ENCODE measurements at places on chromosomes 13 and 19. TPM values are rescaled to one million over a fixed set of nuclear protein-coding genes. Genes with fewer than 3 reads are reported as not detected.

DNA sequence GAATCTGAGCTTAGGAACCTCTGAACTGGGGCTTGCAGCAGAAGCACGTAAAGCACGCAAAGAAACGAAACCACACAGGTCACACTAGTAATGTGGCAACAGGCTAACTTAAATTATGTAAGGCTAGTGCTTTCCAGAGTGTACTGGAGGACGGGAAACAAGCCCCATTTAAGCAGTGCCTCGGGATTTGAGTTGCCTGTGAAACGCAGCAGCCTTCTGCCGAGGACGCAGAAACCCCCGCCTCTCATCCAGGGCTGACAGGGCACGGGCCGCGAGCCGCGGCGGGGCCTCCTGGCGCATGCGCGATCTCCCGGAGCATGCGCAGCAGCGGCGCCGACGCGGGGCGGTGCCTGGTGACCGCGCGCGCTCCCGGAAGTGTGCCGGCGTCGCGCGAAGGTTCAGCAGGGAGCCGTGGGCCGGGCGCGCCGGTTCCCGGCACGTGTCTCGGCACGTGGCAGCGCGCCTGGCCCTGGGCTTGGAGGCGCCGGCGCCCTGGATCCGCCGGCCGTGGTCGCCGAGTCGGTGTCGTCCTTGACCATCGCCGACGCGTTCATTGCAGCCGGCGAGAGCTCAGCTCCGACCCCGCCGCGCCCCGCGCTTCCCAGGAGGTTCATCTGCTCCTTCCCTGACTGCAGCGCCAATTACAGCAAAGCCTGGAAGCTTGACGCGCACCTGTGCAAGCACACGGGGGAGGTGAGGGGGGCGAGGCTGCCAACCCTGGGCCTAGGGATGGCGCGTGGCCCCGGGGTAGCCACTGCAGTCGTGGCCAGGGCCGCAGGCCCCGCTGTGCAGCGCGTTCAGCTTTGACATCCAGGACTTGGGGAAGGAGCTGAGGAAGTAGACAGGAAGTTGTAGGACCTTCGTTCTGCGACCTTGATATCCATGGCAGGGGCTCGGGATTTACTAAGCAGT, at the start of gene GTF3A:
GTF3A (plus strand) TSS at position 374 of the 912 bp plus-strand sequence.
- H3K27me3 ChIP-seq: no peaks in the 10 kb centered on the region
- H3K36me3 ChIP-seq: peaks cover 10% of the 10 kb centered on the region
- peak; percentile 92 for DNase-seq
- peak within 1 kb of the TSS; percentile 81 for H3K27ac ChIP-seq
- peak within 1 kb of the TSS; percentile 67 for H3K4me3 ChIP-seq
- peaks cover 23% of the 10 kb centered on the region for H3K4me1 ChIP-seq

DNA sequence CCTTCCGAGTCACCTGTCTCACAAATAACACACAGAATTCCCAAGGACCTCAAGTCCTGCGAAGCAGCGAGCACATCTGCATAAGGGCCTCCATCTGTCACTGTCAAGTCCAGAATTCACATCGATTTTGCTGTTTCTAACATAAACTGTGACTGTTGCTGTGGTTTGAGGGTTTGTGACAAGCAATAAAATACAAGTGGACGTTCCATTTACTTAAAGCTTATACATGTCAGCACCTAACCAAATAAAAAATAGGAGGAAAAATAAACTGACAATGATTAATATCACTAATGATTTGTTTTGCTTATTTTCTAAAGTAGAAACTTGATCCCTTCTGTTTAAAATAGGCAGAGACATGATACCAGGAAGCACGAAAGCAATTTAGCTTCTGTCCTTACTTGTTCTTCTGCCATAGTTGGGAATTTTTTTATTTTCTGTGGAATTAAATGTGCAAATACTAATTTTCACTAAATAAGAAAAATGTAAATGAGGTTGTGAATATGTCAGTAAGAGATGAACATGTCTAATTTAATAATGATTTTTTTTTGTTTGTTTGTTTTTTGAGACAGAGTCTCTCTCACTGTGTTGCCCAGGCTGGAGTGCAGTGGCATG, 279.1 kb downstream of the FGF9 start:
- H3K27me3 ChIP-seq: no peaks in the 10 kb centered on the region
- H3K27ac ChIP-seq: no peak overlapping the region
- no peak overlapping the region for H3K4me3 ChIP-seq
- H3K4me1 ChIP-seq: peaks cover 12% of the 10 kb centered on the region

DNA sequence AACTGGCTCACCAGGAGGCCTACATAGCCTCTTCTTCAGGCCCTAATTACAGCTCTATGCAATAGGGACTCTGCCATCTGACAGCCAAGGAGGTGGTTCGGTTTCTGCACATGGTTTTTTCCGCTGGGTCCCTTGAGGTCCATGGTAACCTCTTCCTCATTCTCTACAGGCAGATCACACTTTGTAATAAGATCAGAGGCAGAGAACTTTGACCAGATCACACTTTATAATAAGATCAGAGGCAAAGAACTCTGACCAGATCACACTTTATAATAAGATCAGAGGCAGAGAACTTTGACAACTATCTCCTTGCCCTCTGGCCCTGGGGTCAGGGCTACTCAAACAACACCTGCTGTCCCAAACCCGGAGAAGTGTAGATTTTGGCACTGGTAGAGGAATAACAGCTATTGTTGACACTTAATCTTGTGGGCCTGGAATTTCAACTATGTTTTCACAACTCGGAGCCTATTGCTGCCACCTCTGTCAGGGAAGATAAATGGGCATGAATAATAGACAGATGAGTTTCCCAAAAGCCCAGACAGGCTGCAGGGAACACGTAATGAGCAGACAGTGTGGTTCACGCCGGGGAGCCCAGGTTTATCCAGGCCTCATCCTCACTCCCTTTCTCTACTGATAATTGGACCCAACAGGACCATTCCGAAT, 246.1 kb downstream of the UQCRFS1 start:
- no peak for DNase-seq
- H3K4me1 ChIP-seq: peaks cover 2% of the 10 kb centered on the region
- no peak overlapping the region for H3K27ac ChIP-seq
- no peaks in the 10 kb centered on the region for H3K36me3 ChIP-seq

GRCh38 chr13:93345770-93346169, 119.2 kb downstream of the GPC6 start:
- peak overlapping the region; percentile 79 for H3K27ac ChIP-seq
- H3K4me1 ChIP-seq: peaks cover 56% of the 10 kb centered on the region
- no peak overlapping the region for H3K4me3 ChIP-seq
- peaks cover 21% of the 10 kb centered on the region for H3K36me3 ChIP-seq

DNA sequence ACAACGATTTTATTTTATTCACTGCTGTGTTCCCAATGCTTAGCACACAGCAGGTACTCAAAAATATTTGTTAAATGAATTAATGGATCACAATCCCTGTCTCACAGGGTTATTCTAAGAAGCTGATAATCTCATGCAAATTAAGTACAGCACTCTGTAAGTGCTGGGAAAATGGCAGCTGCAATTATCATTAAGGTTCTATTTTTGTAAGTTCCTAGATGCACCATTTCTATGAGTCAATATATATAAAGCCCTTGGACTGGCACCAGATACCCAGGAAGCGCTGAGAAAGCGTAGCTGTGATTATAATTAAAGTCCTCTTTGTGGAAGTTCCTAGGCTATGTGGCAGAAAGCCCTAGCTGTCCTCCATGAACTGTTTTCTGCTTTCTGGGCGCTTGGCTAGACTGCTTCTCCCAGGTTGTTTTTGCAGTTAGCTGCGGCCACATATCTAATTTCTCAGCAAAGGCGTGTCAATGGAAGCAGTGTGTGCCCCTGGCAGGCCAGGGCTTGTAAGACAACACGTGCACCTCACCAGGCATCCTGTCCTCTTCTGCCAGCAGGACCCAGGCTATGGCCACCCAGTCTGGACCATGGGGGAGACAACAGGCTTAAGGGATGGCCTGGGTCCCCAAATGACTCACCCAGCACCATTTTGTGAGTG, 5.2 kb upstream of the SRRM5 start:
- peak overlapping the region; percentile 12 for H3K27ac ChIP-seq
- no peak overlapping the region for H3K4me3 ChIP-seq
- DNase-seq: no peak
- H3K27me3 ChIP-seq: no peaks in the 10 kb centered on the region
- H3K4me1 ChIP-seq: no peaks in the 10 kb centered on the region

DNA sequence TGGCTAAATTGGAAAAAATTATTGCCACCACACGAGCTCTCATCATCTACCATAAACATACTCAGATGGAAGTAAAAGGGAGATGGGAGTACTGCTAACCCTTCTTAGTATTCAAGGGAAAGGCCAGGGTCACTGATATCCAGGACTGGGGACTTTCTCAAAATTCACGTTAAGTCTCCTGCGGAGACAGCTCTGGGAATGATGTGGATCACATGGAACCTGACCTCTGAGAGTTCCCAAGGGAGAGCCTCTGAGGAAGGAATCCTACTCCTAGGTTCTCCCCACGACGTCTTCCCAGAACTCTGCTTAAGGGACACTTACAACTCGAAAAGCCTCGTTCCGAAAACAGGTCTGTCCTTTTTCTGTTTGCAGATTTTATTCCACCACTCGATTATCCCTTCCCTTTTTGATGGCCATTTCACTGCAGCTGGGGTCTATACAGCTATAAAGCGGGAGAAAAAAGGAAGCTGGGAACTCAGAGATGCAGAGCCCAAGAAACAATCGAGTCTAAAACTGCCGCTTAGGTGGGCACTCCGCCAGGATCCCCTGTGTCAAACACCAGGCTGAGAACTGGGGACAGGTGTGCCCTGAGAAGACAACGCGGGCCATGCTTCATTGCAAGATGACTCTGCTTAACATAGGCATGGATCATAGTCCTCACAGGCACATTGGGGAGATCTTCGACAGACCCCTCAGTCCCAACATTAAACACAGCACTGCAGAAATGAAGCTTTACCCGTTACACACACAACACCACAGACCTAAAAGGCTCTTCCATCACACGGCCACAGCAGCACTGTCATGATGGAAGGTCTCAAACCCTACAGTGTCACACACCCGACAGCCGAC, 823 bp upstream of the ZNF567 start:
- DNase-seq: no peak
- peaks cover 26% of the 10 kb centered on the region for H3K4me1 ChIP-seq
- no peaks in the 10 kb centered on the region for H3K27me3 ChIP-seq
- H3K4me3 ChIP-seq: peak overlapping the region; percentile 97

DNA sequence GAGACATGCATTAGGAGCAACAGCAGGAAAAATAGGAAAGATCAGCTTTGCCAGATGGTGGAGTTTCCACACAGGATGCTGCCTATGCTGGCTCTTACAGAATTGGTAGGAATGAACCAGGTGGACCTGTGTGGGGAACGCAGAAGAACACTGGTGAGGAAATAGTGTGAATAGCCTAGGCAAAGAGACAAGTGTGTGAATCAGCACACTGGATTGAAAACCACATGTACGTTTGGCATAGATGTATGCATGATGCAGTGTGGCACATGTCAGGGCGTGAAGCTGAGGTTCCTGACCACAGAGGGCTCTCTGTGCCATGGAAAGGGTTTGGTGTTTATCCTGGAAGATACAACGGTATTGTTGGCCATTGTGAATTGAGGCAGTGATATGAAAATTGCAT, 156.5 kb upstream of the SLC10A2 start:
- no peaks in the 10 kb centered on the region for H3K36me3 ChIP-seq
- no peak overlapping the region for H3K27ac ChIP-seq
- no peaks in the 10 kb centered on the region for H3K27me3 ChIP-seq
- peaks cover 2% of the 10 kb centered on the region for H3K4me1 ChIP-seq
- no peak overlapping the region for H3K4me3 ChIP-seq

DNA sequence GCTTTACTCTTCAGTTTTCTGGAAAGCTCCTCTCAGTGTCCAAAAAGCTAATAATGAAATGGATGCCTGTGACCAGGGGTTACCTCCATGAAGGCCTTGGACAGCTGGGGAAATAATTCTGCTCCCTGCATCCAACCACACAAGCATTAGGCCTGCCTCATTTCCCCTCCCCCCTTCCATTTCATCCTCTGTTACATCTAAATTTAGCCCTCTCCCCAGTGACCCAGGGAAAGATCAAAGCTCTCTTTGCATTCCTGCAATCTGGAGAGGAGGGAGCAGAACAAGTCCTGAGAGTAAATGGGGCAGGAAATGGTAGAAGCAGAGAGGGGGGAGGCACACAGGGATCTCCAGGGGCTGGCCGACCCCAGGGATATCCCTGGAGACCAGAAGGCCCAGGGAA, 452.7 kb downstream of the TSHZ3 start:
- peaks cover 8% of the 10 kb centered on the region for H3K4me1 ChIP-seq
- DNase-seq: no peak
- H3K27ac ChIP-seq: peak overlapping the region; percentile 72
- H3K4me3 ChIP-seq: no peak overlapping the region
- H3K27me3 ChIP-seq: peaks cover 11% of the 10 kb centered on the region

DNA sequence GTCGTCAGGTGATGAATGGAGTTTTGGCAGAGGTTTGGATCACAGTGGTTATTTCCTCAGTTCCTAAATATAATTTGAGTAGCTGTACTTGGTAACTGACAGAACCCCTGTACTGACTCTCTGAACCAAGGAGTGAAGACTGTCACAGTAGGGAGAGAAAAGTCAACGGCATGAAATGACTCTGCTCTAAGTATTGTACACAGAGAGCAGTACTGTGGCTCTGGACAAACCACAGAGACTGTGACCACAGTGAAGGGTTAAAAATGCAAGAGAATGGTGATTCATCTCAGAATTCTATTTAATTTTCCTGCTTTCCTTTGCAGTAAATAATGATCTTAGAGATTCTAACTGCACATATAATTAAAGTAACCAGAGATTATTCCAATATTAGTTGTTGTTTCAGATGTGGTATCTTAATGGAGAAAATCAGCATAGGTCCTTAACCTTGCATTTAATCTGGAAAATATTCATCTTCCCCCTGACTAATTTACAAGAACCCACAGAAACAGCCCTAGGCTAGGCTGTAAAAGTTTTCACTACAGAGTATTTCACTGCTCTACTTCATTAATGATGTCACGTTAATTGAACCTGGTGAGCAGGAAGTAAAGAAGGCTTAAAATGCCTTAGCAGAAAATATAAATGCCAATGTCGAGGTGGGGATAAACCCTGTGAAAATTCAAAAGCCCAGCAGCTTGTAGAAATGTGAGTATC, 221.9 kb downstream of the LIG4 start:
- H3K27me3 ChIP-seq: peaks cover 2% of the 10 kb centered on the region
- H3K4me3 ChIP-seq: no peak overlapping the region
- no peaks in the 10 kb centered on the region for H3K36me3 ChIP-seq
- no peaks in the 10 kb centered on the region for H3K4me1 ChIP-seq
- no peak overlapping the region for H3K27ac ChIP-seq
- DNase-seq: no peak

- H3K27me3 ChIP-seq: no peaks in the 10 kb centered on the region
- peaks cover 55% of the 10 kb centered on the region for H3K36me3 ChIP-seq
- no peak for DNase-seq
Measured at GRCh38 chr13:41075034-41075433, 13.7 kb downstream of the WBP4 start.

PEX11G gene
- 7.3 TPM for total RNA-seq

HSPB6 gene
- 18.8 TPM for total RNA-seq

LILRA2 gene
- not detected for total RNA-seq

VSTM1 gene
- total RNA-seq: not detected

AMER2 gene
- total RNA-seq: 0.57 TPM

LENG8 gene
- total RNA-seq: 312 TPM

FAM83E gene
- 3.7 TPM for total RNA-seq

NCR1 gene
- total RNA-seq: not detected

ZNF534 gene
- total RNA-seq: not detected

ZNF540 gene
- 1.3 TPM for total RNA-seq
